ENCODE measurements at places on chromosomes 2 and 18.

DNA sequence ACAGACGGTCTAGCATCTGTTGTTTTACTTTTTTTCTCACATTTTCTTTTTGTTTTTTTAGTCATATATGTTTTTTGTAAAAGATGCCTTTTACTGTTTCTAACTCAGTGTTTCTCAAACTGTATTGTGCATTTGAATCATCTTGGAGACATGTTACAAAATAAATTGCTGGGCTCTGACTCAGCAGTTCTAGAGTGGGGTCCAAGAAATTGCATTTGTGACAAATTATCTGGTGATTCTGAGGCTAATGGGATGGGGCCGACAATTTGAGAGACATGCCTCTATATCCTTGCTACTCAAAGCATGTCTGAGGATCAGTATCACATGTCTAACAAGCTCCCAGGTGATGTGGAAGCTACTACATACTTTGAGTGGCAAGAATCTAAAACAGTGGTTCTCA, 478.8 kb downstream of the PLCL1 start:
- no peak for DNase-seq

DNA sequence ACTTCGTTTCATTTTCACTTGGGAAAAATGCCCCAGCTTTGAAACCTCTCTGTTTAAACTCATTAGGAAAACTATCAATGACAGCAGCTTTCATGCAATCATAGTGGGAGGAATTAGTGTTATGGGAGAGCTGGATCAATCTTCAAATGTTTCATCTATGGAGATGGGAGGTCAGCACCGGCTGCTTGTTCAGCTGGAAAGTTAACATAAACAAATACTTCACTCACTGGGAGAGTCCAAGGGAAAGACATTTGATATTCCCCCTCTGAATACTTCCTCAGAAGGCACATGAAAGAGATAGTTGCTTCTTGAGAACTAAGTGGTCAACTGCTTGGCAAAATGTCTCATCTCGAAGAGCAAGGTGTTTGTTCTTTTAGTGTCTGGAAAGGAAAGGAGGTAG, 7.3 kb downstream of the LYPD1 start:
- no peak for DNase-seq

- no peak for DNase-seq
Measured at GRCh38 chr2:71722286-71722685, 268.9 kb downstream of the DYSF start.

- no peak for DNase-seq
Measured at GRCh38 chr2:135424849-135425248, 106.2 kb downstream of the ZRANB3 start.

GRCh38 chr2:46010925-46011490, 286.2 kb upstream of the EPAS1 start:
- no peak for DNase-seq

- DNase-seq, result no peak
Measured at GRCh38 chr2:31286961-31287550, 53.1 kb downstream of the EHD3 start.

GRCh38 chr2:105731511-105731910, 13.2 kb upstream of the NCK2 start:
- DNase-seq, result peak; percentile 17

GRCh38 chr2:33636001-33636400, 36.9 kb upstream of the FAM98A start:
- no peak for DNase-seq

- DNase-seq, result no peak
Measured at GRCh38 chr2:208983486-208983885, 440.4 kb upstream of the MAP2 start.

DNA sequence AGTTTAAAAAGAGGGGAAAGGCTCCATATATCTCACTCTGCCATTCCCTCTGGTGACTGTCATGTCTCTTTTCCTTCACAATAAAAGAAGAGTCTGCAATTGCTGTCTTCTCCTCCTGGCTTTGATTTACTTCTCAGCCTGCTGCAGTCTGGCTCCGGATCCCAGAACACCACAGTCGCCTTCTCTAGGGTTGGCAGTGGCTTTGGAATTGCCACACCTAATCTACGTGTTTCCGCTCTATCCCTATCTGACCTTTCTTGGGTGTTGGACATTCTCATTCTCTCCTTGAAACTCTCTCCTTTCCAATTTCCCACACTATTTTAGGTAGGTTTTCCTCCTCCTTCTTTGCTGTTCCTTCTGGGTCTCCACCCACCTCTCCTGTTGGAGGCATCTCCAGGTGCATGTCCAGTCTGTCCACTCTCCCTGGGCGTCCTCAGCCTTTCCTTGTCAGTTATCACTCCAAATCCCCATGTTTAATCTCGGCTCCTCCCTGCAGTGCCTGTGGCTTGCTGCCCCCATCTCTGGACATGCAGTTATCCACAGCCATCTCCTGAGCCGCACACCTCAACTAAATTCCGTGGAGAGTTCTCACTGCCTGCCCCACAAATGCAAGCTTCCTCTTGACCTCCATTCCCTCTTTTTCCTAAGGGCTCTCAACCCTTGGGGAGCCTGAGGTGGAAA, 112.8 kb downstream of the KCTD1 start:
- DNase-seq, result peak; percentile 28

DNA sequence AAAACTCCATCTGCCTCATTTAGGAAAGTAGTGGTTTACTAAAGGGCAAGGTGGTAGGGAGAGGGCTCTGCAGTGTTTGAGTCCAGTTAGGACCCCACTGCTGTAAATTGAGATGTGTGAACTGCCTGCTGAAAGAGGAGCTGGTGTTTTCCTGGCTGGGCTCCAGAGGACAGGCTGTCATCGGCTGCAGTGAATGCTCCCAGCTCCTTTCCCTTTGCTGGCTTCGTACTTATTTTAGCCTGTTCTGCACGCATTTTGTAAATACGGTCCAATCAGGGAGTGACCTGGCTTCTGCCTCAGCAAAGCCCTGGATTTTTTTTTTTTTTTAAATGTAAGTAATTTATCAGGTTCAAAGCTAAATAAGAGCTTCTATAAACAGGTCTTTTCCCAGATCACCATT, 37.5 kb downstream of the SLC4A3 start:
- no peak for DNase-seq

GRCh38 chr2:213691351-213691750, 407.1 kb downstream of the SPAG16 start:
- no peak for DNase-seq

DNA sequence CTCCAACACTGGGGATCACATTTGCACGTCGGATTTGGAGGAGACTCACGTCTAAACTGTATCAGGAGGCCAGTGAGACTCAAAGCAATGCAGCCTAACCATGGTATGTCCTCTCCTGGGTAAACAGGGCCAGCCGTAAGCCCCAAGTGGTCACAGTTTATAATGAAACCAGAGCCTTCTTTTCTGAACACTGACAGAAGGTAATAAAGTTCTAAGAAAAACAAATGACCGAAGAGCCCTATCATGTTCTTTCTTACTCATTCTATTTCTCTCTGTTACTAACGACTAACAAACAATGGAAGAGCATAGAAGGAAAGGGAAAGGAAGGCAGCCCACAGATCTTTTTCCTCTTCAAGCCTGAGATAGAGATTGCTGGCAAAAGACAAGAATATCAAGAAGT, 796.8 kb upstream of the SOX11 start:
- DNase-seq, result no peak

DNA sequence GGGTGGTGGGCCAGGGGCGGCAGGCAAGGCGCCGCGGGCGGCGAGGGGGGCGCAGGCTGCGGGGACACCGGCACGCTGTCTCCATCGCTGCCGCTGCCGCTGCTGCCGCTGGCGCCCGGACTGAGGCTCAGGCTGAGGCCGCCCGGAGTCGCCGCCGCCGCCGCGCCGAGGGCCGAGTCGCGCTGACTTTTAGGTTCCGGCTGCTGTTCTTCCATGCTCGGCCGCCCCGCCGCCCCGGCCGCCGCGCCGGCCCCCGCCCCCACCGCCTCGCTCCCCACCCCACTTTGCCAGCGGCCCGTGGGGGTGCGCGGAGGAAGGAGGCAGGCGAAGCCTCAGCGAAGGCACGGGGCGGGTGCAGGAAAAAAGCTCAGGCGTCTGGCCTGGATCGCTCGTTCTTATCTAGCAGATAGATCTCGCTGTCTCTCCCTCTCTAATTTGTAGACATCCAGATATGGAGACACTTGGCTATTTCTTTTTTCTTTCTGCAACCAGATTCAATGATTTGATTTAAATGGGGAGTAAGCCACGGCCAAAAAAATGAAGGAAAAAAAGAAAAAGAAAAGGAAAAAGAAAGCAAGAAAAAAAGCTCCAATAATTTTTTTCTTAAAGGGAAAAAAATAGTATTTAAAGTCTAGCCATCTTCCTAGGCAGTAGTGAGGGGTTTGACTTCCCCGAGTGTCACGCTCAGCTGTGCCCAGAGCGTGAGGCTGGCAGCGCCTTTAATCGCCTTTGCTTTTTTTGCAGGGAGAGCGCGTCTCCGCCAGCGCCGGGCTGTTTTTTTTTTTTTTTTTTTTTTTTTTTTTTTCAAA, at the start of gene EN1:
Gene EN1, minus strand, starts transcription at position 696 of the 809 bp plus-strand sequence. Its CDS starts 481 bp downstream, at position 215.
- DNase-seq, result no peak

- DNase-seq, result no peak
Measured at GRCh38 chr2:174570318-174570958, 27.2 kb downstream of the WIPF1 start.

DNA sequence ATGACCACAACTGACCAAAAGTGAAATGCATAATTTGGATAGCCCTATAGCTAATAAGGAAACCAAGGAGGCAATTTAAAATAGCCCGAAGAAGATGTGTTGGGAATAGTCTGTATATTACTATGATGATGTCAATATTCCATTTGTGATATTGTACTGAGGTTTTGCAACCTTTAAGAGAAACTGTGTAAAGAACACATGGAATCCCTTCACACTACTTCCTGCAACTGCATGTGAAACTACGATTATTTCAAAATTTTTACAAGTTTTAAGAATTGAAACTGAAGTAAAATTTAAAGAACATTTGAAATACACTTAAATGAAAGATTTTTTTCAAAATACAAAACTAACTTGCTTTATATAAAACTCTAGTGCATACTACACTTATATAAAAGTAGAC, 504.3 kb upstream of the ID2 start:
- no peak for DNase-seq

- DNase-seq, result no peak
Measured at GRCh38 chr2:119341684-119342083, 24.9 kb downstream of the C2orf76 start.

DNA sequence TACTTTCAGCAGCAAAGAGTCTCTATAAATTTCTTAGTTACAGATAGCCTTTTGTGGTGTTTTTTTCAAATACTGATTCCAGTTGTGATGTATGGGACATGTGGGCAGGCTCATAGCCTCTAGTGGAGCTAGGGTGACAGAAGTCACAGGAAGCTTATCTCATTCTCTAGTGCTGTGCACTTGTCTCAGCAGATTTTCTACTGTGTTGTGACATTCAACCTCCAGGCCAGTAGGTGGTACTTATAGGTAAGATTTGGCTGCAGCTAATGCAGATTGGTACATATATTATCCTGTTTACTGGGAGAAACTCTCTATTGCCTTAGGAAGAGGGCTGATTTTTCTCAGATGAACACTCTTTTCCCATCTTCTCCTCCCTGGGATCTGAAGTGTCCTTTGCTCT, 176.2 kb downstream of the CALCRL start:
- DNase-seq, result no peak

- no peak for DNase-seq
Measured at GRCh38 chr18:31206787-31207381, 44.2 kb upstream of the DSC1 start.
